ENCODE measurements at places on chromosomes 11 and 22. TPM values are rescaled to one million over a fixed set of nuclear protein-coding genes. Genes with fewer than 3 reads are reported as not detected.

DNA sequence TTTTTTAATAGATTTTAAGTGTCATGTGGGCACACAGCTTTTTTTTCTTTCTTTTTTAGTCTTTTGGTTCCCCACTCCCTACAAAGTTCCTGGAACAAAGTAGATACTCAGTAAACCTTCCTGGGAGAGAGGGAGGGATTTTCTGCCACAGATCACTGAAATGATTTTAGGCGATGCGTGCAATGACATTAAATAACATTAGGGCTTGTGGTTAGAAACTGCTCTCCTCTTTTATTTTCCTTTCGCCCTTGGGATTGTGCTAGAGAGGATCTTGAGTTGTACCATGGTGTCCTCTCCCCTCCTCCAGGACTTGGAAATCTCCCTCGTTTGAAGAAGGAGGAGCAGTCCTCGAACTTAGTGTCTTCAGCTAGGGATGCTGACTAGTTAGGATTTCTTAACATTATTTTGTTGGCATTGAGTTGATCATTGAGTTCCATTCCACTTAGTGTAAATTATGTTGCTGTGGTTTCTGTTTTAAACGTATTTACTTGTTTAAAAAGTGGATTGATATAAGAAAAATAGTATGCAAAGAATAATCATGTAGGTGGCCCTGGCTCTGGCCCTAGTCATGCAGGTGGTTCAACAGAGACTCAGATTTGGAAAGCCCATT, 88.4 kb downstream of the TRAF6 start:
- DNase-seq, result no peak

DNA sequence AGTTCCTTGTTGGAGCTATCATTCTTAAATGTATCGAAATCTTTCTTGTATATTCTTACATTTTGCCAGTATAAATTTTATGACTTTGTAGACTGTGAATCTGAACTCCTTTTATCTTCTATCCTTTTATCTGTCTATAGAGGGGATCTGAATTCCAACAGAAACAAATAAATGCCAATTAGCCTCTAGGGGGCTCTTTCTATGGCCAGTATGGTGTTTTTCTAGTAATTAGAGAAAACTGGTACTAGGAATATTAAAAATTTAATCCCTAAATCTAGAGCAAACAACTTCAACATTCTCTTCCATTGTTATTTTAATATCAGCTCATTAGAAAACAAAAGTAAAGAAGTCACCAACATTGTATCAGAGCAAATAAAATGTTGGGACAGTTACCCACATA, 21.5 kb upstream of the CAT start:
- no peak for DNase-seq

Gene NXPE2
- 0.21 TPM for total RNA-seq

Gene OR52N4
- total RNA-seq, result 0.75 TPM

DNA sequence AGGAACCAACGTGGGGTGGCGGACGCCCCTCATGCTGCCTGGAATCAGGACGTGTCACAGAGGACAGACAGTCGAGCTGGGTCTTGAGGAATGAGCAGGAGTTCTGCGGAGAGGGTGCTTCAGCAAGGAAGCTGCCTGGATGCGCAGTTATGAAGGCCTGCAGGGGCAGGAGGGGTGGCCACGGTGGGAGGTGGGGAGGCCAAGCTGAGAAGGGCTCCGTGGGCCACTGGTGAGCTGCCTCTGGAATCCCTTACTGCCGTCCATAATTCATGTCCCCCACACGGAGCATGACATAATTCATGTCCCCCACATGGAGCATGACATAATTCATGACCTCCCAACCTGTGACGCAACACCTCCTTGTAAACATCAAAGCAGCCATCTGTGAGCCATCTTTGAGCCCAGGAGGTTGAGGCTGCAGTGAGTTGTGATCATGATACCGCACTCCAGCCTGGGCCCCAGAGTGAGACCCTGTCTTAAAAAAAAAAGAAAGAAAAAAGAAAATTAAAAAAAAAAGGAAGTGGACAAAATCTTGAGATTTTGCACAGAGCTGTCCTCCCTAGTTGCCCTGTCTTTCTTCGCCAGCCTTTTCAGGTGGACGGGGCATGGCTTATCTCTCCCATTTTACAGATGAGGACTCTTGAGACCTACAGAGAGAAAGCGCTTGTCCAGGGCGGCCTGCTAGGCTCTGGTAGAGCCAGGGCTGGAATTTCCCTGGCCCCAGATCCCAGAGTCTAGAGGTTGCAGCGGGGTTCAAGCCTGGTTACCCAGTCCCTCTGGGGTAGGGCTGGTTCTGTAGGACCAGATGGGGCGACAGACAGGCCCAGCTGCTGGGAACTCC, 24.3 kb upstream of the PICK1 start:
- DNase-seq, result no peak

Gene HEPHL1
- not detected for total RNA-seq

Gene KREMEN1
- 16.5 TPM for total RNA-seq

DNA sequence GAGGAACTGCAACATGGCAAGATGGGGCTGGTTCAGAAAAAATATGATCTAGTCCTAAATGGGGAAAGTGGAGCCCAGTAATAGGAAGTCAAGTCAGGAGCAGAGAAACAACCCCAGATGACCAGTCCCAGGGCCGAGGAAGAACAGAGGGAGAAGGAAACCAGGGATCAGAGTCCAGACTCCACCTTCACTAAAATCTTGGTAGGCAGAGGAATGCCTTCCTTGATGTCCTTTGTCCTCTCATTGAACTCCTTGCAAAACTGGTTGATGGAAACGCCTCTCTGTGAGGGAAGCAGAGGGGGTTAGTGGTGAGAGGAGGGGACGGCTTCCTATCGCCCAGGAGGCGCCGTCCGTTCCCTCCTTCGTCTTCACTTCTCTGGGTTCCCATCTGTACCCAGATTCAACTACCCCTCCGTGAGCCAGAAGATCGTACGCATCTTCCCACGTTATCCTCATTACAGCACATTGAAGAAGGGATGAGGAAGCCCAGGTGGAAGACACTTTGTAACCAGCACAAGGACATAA, 607 bp downstream of the MRPL11 start:
- no peak for DNase-seq

DNA sequence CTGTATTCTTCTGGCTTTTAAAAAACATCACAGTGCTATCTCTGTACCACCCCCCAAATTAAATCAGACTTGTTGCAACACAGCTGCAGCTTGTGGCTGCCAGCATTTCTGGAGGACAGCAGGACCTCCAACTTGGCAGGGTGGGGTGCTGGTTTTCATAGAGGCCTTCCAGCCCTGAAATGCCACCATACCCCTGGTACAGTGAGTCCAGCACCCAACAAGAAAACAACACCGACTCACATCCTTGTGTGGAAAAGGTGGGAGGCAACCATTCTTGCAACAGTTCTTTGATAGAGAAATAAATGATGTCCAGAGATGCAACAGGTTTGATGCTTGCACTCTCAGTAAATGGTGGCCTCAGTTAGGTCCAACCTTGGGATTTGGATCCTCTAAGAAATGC, 96.0 kb downstream of the ABTB2 start:
- no peak for DNase-seq

Gene OR8A1
- not detected for total RNA-seq

Gene DGCR6
- 1.7 TPM for total RNA-seq

DNA sequence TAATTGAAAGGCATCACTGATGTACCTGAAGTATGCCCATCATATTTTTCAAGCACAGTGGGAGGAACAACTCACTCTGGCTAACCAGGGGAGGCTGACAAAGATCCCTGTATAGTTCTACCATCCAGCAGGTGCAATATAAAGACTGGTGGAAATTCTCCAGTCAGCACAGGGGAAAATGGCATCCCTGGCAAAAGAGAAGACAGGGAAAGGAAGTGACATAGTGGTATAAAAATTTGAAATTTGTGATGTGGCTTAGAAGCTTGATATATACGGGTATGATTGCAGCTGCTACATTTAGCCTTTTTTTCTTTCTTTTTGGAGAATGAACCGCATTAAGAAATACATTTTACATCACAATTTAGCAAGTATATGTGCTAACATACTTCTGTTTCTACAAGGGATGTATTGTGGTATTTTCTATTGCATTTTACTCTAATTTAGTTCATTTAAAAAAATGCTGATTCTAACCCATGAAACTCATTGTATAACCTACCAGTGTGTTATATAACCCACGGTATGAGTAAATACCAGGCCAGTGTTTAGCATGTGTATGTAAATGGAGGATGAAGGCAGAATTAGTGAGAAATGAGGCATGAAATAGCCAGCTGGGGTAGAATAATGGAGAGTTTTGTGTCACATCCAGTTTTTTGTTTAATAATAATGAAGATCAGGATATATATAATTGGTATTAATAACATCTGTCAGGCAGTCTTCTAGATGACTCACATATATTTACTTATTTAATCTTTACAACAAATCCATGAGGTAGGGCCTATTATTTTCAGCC, 186.1 kb downstream of the ARHGAP42 start:
- DNase-seq, result no peak

Gene RAPSN
- total RNA-seq, result 0.44 TPM

- no peak for DNase-seq
Measured at GRCh38 chr22:27790376-27791158, 11.0 kb downstream of the MN1 start.

Gene SMC1B
- total RNA-seq, result 0.21 TPM

DNA sequence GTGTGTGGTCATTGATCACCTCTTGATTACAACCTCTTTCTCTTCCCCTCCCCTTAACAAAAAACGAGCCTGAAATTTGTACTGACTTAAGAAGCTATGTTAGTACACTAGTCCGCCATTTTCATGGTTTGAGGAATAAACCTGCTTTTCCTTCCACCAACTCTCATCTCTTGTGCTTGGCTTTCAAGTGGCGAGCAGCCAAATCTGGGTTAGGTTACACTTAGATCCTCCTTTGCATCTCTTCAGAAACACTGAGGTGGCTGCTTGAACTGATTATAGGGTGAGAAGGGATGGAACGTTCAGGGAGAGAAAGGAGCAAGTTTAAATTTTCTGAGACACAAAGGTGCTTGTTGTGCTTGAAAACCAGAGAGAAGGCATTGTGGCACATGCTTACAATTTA, 2171.4 kb downstream of the LRRC4C start:
- no peak for DNase-seq

GRCh38 chr22:31241200-31241599, 29.1 kb downstream of the LIMK2 start:
- no peak for DNase-seq

- DNase-seq, result no peak
Measured at GRCh38 chr11:93791493-93791892, 7.4 kb downstream of the MED17 start.

Gene OR8G5
- not detected for total RNA-seq

Gene OR5T1
- total RNA-seq, result not detected

DNA sequence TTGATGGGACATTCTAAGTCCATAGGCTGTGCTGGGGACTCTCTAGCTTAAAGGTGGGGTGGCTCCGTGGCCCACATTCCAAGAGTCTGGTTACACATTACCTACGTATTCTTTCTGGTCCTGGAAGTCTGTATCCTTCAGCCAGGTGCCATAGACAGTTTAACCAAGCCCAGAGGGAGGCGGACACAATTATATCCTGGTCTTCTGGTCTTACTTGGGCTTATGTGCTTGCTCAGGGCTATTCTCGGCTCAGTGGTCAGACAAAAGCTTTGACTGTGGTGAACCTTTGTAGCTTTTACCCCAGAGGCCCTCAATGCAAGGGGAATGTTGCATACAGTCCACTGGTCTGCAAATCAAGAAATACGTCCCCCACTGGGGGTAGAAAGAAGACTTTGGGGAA, 3.4 kb upstream of the INCENP start:
- no peak for DNase-seq

DNA sequence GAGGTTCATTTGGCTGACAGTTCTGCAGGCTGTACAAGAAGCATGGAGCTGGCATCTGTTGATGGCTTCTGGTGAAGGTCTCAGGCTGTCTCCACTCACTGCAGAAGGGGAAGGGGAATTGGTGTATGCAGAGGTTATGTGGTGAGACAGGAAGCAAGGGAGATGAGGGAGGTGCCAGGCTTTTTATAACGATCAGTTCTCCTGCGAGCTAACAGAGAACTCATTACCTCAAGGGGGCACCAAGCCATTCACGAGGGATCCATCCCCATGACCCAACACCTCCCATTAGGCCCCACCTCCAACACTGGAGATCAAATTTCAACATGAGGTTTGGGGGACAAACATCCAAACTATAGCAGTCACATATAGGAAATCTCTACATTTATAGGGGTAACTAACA, 38.7 kb upstream of the E2F8 start:
- DNase-seq, result no peak

- DNase-seq, result peak; percentile 62
Measured at GRCh38 chr11:13955971-13956421, 6.5 kb upstream of the SPON1 start.

DNA sequence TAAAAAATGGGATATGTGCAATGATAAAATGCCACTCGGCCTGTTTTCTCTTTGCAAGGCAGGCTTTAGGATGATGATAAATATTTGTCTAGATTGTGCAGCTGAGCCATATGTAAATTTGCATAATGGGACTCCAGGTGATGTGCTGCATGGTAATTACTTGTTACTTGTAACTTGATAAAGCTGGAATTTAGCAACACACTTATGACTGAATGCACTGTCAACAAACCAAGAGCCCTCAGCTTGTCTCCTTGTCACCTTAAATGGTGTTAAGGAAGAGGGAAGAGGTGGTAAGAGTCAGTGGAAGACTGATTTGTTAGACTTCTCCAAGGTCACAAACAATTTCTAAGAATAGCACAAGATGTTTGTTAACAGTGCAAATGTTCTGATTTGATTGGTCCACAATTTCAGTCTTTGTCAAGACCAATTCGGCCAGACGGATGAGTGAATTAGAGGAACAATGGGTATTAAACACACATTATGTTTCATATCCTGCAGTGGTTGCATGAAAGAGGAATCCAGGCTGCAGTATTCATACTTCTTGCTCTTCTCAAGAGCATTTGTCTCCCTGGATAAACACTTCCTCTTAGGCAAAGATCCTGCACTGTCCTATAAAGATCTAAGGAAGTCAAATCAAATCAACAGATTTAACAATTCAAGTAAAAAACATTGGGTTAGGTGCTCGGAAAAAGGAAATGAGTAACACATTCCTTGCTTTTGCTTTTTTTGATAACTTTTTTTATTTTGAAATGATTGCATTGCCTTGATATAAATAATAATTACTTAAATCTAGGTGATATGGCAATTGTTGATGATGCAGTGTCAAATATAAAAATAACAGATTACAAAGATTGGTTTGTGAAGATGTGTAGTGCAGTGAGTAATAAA, 448.3 kb upstream of the DDI1 start:
- no peak for DNase-seq

Gene KCNJ1
- not detected for total RNA-seq

Measured in ureter (tissue), 1 donor.